Globus pallidus (tissue), 1 donor: ENCODE measurements at places on chromosomes 7 and 10.

DNA sequence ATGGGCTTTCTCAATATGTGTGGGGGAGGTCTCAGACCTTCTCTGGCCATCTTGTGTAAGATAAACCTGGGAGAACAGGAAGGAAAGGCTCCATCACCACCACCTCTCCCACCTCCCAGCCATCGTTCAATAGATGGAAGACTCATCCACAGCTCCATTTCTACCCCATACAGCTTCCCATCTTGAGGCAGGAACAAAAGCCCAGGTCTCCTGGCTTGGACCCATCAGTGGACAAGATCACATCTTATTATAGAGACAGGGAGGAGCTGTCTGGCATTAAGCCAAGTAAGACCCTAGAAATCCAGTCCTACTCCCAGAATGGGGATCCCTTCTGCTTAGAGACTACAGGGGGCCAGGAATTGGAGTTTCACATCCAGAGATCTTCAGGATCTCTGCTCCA, 150.3 kb downstream of the GFRA1 start:
- no peak for DNase-seq

- no peak for DNase-seq
Observed at GRCh38 chr10:66277481-66277880, 648.4 kb upstream of the LRRTM3 start.

GRCh38 chr7:44148961-44149536, 7.9 kb upstream of the MYL7 start:
- DNase-seq, result no peak

- no peak for DNase-seq
Observed at GRCh38 chr7:145105561-145105960, 269.7 kb upstream of the TPK1 start.
